ENCODE measurements at places on chromosomes 13 and 19.
A peak's percentile ranks its signal among the peaks of the same experiment; 100 is the strongest.

DNA sequence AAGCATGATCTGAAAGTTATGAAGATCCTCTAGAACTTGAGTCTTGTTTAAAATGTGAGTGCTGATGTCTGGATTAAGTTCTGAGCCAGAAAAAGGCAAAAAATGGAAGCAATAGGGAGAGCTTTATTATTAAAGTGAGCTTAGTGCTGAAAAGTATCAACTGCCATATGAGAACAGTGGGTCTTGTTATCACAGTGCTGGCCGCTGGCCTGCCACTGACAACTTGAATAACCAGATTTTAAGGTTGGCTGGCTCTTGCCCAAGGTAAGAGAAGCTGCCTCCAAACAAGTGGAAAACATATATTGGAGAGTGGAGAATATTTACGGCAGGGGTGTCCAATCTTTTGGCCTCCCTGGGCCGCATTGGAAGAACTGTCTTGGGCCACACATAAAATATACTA, 33.9 kb downstream of the NUFIP1 start:
- H3K27ac ChIP-seq: no peak overlapping the region
- H3K36me3 ChIP-seq: peaks cover 2% of the 10 kb centered on the region

DNA sequence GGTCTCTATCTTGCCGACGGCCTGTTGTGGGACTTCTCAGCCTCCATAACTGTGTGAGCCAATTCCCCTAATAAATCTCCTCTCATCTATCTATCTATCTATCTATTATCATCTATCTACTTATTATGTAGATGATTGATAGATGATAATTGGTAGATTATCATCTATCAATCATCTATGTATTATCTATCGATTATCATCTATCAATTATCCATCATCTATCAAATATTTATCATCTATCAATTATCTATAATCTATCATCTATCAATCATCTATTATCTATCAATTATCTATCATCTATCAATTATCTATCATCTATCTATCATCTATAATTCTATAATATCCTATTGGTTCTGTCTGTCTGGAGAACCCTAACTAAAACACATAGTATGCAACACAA, 33.5 kb downstream of the CYSLTR2 start:
- no peak overlapping the region for H3K27ac ChIP-seq
- no peaks in the 10 kb centered on the region for H3K36me3 ChIP-seq
- no peaks in the 10 kb centered on the region for H3K4me1 ChIP-seq
- H3K27me3 ChIP-seq: no peaks in the 10 kb centered on the region
- H3K4me3 ChIP-seq: no peak overlapping the region

GRCh38 chr13:103625194-103625593, 559.0 kb upstream of the SLC10A2 start:
- no peaks in the 10 kb centered on the region for H3K27me3 ChIP-seq
- DNase-seq: no peak
- H3K36me3 ChIP-seq: no peaks in the 10 kb centered on the region
- H3K4me1 ChIP-seq: no peaks in the 10 kb centered on the region
- H3K4me3 ChIP-seq: no peak overlapping the region

GRCh38 chr19:16191216-16191908, 6.2 kb downstream of the FAM32A start:
- no peak for DNase-seq
- no peak overlapping the region for H3K4me3 ChIP-seq
- H3K27me3 ChIP-seq: no peaks in the 10 kb centered on the region

GRCh38 chr13:64234255-64234654, 2818.6 kb upstream of the PCDH20 start:
- no peaks in the 10 kb centered on the region for H3K27me3 ChIP-seq
- no peak overlapping the region for H3K27ac ChIP-seq
- peak; percentile 89 for DNase-seq
- H3K4me1 ChIP-seq: no peaks in the 10 kb centered on the region
- H3K36me3 ChIP-seq: no peaks in the 10 kb centered on the region
